ENCODE measurements at places on chromosomes 4 and X.

GRCh38 chr4:26762650-26763049 lies 98.0 kb upstream of the STIM2 start:
- DNase-seq = no peak

DNA sequence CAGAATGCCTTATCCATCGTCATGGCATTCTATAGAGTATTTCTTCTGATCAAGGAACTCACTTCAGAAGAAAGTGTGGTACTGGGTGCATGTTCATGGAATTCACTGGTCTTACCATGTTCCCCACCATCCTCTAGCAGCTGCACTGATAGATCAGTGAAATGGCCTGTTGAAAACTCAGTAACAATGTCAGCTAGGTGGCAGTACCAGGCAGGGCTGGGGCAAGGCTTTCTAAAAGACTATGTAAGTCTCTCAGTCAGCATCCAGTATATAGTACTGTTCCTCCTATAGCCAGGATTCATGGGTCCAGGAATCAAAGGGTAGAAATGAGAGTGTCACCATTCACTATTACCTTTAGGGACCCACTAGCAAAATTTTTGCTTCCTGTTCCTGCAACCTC lies 15.8 kb upstream of the LDB2 start:
- no peak for DNase-seq

DNA sequence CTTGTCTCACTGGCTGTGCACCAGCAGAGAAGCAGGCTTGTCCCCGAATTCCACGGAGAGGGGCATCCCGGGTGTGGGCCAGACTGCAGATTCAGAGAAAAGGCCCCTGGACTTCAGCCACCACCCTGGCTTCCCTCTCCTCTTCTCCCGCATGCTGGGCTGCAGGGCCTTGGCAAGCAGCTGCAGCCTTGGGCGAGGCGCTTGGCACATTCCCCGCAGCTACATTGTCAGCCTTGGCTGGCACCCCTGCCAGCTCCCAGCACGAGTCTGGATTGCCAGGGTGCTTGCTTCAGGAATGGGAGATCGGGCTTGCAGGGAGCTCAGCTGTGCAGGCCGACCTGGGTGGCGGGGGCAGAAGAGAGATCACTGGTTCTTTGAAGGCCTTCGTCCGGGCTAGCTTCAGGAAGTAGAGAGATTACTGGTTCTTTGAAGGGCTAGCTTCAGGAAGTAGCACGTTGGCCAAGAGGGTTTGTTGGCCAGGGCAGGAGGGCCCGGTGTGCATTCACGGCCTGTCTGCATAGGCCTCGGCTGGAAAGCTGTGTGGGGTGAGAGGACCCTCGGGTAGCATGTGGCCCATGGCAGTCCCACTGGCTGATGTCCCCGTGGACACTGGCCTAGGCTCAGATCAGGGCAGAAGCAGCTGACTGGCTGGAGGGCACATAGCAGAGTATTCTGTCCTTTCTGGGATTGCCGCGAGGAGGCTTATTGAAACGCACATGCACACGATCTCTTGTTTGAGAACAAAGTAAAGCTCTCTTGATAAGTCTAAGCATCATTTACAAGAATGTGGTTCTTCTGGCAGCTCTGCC lies 2.7 kb downstream of the ABCD1 start:
- no peak for DNase-seq

- no peak for DNase-seq
Measured at GRCh38 chr4:153426207-153426885, 39.8 kb upstream of the TMEM131L start.

GRCh38 chrX:97931586-97931985 lies 1047.9 kb downstream of the RPA4 start:
- DNase-seq = no peak

DNA sequence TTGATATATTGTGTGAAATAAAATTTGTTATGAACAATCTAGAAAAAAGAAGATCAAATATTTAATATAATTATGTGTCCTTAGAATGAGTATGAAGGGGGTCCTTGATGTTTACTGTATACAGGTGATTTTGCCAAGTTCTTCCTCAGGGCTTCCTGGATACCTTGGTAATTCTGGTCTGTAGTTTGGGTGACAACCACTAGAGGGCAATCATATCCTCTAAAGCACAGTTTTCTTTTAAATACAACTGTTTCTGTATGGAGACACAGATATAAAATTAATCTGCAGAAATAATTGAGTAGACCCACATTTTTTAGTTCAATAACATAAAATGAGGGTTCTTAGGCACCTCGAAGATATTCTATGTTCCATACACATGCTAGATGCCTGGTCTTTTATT lies 157.7 kb downstream of the SPANXN1 start:
- no peak for DNase-seq

- DNase-seq = no peak
Measured at GRCh38 chrX:121238093-121238492, 190.7 kb downstream of the GLUD2 start.

GRCh38 chr4:150131581-150132228 lies 53.5 kb downstream of the DCLK2 start:
- no peak for DNase-seq

DNA sequence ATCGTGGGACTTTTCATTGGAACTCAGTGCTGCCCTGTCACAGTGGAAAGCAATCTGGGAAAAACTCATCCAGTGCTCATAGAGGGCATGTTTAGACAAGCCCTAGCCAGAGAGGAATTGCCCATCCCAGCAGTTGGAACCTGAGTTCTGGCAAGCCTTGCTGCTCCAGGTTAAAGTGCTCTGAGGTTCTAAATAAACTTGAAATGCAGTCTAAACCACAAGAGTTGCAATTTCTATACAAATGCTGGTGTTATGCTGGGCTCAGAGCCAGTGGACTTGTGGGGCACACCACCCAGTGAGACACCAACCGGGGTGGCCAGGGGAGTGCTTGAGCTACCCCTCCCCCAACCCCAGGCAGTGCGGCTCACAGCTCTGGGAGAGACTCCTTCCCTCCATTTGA lies 142.8 kb upstream of the PPP1R2C start:
- DNase-seq = no peak

Measured in effector memory CD4-positive, alpha-beta T cell (primary cell).